ENCODE measurements at places on chromosomes 3 and 15. TPM values are rescaled to one million over a fixed set of nuclear protein-coding genes. Genes with fewer than 3 reads are reported as not detected.
A peak's percentile ranks its signal among the peaks of the same experiment; 100 is the strongest.

The ZNF385D gene
- total RNA-seq, result 7.2 TPM

The COLQ gene
- 1.3 TPM for total RNA-seq

The ATRIP gene
- total RNA-seq, result 2.3 TPM

The ATP8B4 gene
- total RNA-seq, result 6.7 TPM

The DUOX2 gene
- total RNA-seq, result 94.9 TPM

The CPNE9 gene
- total RNA-seq, result not detected

The MME gene
- total RNA-seq, result 2.0 TPM

The GOLGA8G gene
- not detected for total RNA-seq

The CSPG4 gene
- 28.1 TPM for total RNA-seq

The CPN2 gene
- not detected for total RNA-seq

The GCHFR gene
- total RNA-seq, result 11.7 TPM

The ALDH1A2 gene
- not detected for total RNA-seq

- H3K27ac ChIP-seq, result peak overlapping the region; percentile 54
- no peaks in the 10 kb centered on the region for H3K36me3 ChIP-seq
- no peak for DNase-seq
- H3K4me3 ChIP-seq, result peak overlapping the region; percentile 37
- H3K27me3 ChIP-seq, result no peaks in the 10 kb centered on the region
These were observed 115.1 kb upstream of the ARHGEF3 start for GRCh38 chr3:56916716-56917360.

DNA sequence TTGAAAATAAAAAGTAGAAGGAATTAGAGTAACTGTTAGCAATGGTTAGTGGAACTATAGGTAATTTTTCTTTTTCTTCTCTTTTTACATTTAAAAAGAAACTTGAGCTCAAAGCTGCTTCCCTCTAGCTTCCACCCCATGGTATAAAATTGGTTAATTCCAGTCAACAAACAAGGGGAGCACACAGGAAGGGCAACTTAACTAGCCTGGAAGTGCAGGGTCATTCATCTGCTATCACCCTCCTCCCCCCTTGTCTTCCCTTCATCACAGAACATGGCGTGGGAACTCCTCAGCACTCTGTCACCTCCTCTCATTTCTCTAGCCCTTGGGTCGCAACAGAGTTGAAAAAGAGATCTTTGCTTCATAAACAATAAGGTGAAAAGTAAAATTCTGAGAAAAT is 20.0 kb downstream of the MASP1 start:
- H3K27me3 ChIP-seq, result no peaks in the 10 kb centered on the region
- no peak for DNase-seq
- H3K4me1 ChIP-seq, result no peaks in the 10 kb centered on the region
- no peak overlapping the region for H3K27ac ChIP-seq

DNA sequence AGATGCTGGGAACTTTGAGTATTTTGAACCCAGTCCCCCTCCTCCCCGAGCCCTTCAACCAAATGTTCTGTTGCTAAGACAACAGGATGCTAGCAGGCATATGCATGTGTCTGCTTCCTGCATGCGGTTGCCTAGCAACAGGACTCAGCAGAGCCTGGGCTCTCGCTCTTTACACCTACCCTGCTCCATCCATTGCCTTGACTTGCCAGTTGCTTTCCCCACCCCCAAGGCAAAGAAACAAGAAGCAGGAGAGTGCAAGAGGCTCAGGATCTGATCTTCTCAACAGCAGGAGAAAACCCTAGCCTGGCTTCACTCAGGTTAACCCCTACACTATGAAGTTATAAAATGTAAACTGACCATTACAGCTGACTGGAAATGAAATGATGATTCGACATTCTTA is 393.0 kb downstream of the IGSF11 start:
- H3K27ac ChIP-seq, result no peak overlapping the region
- no peak for DNase-seq
- H3K27me3 ChIP-seq, result no peaks in the 10 kb centered on the region
- H3K4me1 ChIP-seq, result no peaks in the 10 kb centered on the region
- H3K4me3 ChIP-seq, result no peak overlapping the region

GRCh38 chr3:43957553-43957952 is 266.8 kb downstream of the ABHD5 start:
- H3K27ac ChIP-seq, result no peak overlapping the region
- H3K4me3 ChIP-seq, result no peak overlapping the region
- H3K27me3 ChIP-seq, result peaks cover 75% of the 10 kb centered on the region

- H3K27me3 ChIP-seq, result no peaks in the 10 kb centered on the region
- no peak overlapping the region for H3K4me3 ChIP-seq
These were observed 174.1 kb upstream of the MCTP2 start for GRCh38 chr15:94057305-94057704.

DNA sequence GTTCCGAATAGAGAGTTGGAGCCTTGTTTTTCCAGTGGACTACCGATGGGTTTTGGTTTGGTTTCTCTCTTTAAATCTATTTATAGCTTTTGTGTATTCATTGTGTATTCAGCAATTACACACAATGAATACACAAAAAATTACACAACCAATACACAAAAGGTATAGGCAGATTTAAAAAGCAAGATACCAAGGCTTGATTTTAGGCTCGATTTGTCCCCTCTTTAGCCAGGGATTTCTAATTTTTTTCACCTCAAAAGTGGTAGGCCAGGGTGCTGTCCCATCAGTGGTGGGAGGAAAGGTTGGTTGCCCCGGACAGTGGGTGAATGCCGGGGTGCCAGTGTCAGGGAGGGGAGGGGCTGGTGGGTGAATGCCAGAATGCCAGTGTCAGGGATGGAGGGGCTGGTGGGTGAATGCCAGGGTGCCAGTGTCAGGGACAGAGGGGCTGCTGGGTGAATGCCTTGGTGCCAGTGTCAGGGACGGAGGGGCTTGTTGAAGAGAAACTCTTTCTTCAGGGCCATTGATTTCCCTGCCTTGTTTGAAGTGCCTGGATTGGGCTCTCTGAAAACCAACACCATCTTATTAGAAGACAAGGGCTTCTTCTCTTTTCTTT is 186.2 kb downstream of the GOLGA6L6 start:
- no peaks in the 10 kb centered on the region for H3K36me3 ChIP-seq
- no peak for DNase-seq
- no peak overlapping the region for H3K27ac ChIP-seq
- H3K27me3 ChIP-seq, result no peaks in the 10 kb centered on the region
- no peaks in the 10 kb centered on the region for H3K4me1 ChIP-seq

DNA sequence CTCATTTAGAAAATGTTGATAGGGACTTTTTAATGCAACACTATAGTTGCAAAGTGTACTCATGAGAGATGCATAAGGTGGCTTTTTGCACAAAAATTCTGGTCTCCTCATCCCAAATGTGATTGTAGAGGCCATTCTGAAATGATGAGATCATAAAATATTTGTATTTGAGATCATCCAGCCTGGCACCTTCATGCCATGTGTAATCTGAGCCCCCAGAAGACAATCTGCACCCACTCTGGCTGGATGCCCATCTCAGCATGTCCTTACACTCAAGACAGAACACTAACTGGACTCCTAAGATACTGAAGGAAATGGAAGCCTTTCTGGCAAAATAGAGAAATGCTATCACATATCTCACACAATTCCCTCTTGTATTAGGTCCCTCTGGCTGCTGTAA is 49.2 kb downstream of the SLC7A14 start:
- peaks cover 13% of the 10 kb centered on the region for H3K27me3 ChIP-seq
- DNase-seq, result no peak
- H3K36me3 ChIP-seq, result no peaks in the 10 kb centered on the region
- no peak overlapping the region for H3K27ac ChIP-seq
- no peaks in the 10 kb centered on the region for H3K4me1 ChIP-seq

DNA sequence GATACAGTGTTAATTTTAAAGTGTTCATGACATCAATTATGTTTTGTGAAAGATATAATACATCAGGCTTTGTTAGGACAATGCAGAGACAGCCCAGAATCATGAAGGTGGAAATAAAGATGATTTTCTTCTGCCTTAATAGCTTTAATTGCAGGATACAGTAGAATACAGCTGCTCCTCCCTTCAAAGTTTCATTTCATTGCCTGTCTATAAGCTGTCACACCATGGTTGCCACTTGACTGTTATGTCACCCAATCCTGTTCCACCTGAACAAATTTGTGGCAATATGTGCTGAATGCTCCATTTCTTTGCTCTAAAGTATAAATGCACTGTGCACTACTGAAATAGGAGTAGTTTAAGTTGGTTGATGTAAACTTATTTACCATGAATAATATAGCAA is 537.8 kb upstream of the ROBO2 start:
- DNase-seq, result no peak
- H3K27me3 ChIP-seq, result no peaks in the 10 kb centered on the region
- H3K27ac ChIP-seq, result no peak overlapping the region

GRCh38 chr3:87614998-87615397 is 338.6 kb upstream of the POU1F1 start:
- no peak for DNase-seq
- no peaks in the 10 kb centered on the region for H3K36me3 ChIP-seq
- H3K4me3 ChIP-seq, result no peak overlapping the region

- H3K4me1 ChIP-seq, result no peaks in the 10 kb centered on the region
- H3K4me3 ChIP-seq, result no peak overlapping the region
- no peak for DNase-seq
- no peak overlapping the region for H3K27ac ChIP-seq
These were observed 13.3 kb upstream of the MINAR1 start for GRCh38 chr15:79418693-79419279.

- H3K4me1 ChIP-seq, result peaks cover 36% of the 10 kb centered on the region
- no peaks in the 10 kb centered on the region for H3K27me3 ChIP-seq
- no peak overlapping the region for H3K27ac ChIP-seq
- no peaks in the 10 kb centered on the region for H3K36me3 ChIP-seq
- DNase-seq, result no peak
These were observed 48.5 kb upstream of the FURIN start for GRCh38 chr15:90819850-90820249.

DNA sequence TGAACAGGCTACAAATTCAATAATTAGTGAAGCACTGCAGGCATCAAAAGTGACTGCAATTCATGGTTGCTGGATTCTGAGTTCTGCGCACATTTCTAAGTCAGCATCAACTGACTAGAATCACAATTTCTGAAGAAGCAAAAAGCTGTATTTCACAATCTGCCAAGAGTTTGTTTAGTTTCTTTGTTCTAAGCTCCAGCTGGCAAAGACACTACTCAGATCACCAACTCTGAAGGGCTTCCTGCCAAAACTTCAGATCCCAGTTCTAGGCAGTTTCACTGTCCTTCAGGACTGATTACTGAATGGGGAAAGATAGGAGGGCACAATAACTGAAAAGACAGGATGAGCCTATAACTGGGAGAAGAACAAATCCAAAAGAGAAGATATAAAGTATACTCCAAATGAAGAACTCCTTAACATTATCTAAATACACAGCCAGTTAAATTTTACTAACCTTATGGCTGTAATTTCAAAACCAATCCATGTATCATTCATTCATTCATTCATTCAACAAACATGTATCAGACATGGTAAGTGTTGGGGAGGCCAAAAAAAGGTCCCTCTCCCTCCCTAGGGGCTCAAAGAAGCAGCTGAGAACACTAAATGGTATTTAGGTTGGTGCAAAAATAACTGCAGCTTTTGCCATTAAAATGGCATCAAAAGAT is 17.1 kb downstream of the TJP1 start:
- DNase-seq, result no peak
- H3K4me1 ChIP-seq, result peaks cover 77% of the 10 kb centered on the region
- H3K36me3 ChIP-seq, result no peaks in the 10 kb centered on the region
- H3K4me3 ChIP-seq, result no peak overlapping the region
- no peaks in the 10 kb centered on the region for H3K27me3 ChIP-seq

GRCh38 chr3:31247850-31248562 is 284.7 kb upstream of the STT3B start:
- no peak overlapping the region for H3K27ac ChIP-seq
- no peak overlapping the region for H3K4me3 ChIP-seq
- no peaks in the 10 kb centered on the region for H3K36me3 ChIP-seq
- no peaks in the 10 kb centered on the region for H3K4me1 ChIP-seq
- H3K27me3 ChIP-seq, result no peaks in the 10 kb centered on the region

GRCh38 chr3:156472150-156472549 is 82.8 kb downstream of the SSR3 start:
- peaks cover 21% of the 10 kb centered on the region for H3K4me1 ChIP-seq
- H3K27ac ChIP-seq, result no peak overlapping the region
- H3K27me3 ChIP-seq, result no peaks in the 10 kb centered on the region
- H3K36me3 ChIP-seq, result no peaks in the 10 kb centered on the region
- no peak for DNase-seq

DNA sequence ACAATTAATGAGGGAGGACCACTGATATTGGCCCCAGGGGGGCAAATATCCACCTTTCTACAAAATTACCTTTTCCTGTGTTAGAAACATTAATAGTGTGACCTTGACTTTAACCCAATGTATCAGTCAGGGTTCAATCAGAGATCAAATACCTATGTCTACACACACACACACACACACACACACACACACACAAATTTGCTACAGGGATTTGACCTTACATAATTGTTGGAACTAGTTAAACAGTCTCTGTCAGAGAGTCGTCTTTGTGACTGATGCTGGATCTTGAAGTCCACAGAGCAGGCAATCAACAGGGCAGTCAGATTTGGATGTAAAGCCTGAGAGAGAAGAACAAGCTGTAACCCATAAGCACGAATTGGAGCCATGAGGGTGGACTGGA is 32.5 kb downstream of the TM4SF4 start:
- no peaks in the 10 kb centered on the region for H3K27me3 ChIP-seq
- peaks cover 12% of the 10 kb centered on the region for H3K4me1 ChIP-seq
- no peak overlapping the region for H3K27ac ChIP-seq
- no peak overlapping the region for H3K4me3 ChIP-seq
- no peaks in the 10 kb centered on the region for H3K36me3 ChIP-seq

- H3K4me3 ChIP-seq, result no peak overlapping the region
- peaks cover 35% of the 10 kb centered on the region for H3K4me1 ChIP-seq
These were observed 15.0 kb downstream of the MBNL1 start for GRCh38 chr3:152283492-152284381.

- no peaks in the 10 kb centered on the region for H3K27me3 ChIP-seq
- no peaks in the 10 kb centered on the region for H3K36me3 ChIP-seq
- H3K4me1 ChIP-seq, result no peaks in the 10 kb centered on the region
- no peak overlapping the region for H3K27ac ChIP-seq
- no peak overlapping the region for H3K4me3 ChIP-seq
These were observed 43.8 kb downstream of the SPATA16 start for GRCh38 chr3:173096994-173097785.

DNA sequence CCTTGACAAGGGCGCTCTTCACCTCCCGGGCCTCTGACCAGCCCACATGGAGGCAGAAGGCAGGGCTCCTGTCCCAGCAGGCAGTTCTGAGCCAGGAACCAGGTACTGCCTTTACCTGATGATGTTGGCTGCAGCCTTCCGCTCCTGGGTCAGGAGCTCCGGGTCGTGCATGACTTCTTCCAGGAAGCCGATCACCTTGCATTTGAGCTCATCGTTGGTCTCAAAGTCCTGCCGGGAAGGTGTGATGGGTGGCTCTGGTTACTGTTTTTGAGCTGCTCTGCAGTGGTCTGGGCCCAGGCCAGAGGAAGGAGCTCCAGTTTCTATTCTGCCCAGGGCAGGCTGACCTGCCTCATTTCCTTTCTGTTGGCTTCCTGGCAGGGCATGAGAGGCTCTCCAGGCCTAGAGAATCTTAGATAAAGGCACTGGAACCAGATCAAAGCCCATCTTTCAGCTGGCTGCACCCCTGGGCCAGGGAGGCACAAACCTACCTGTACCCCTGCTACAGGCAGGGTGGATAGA is 53.2 kb upstream of the CTSH start:
- H3K27ac ChIP-seq, result no peak overlapping the region
- no peak overlapping the region for H3K4me3 ChIP-seq
- no peaks in the 10 kb centered on the region for H3K36me3 ChIP-seq

All from stomach (tissue), 19 donors.